Right cardiac atrium (tissue), 5 donors: ENCODE measurements at places on chromosomes 13 and 19. TPM values are rescaled to one million over a fixed set of nuclear protein-coding genes. Genes with fewer than 3 reads are reported as not detected.

Gene ZNF569
- 4.7 TPM for total RNA-seq

Gene NLRP11
- total RNA-seq: not detected

Gene APC2
- total RNA-seq: 0.45 TPM

Gene MUC16
- not detected for total RNA-seq

Gene ZNF726
- total RNA-seq: 0.17 TPM

Gene ZNF470
- 4.8 TPM for total RNA-seq

Gene PRR19
- 0.26 TPM for total RNA-seq

Gene PSPN
- total RNA-seq: 0.92 TPM

Gene LILRA1
- total RNA-seq: 0.64 TPM

DNA sequence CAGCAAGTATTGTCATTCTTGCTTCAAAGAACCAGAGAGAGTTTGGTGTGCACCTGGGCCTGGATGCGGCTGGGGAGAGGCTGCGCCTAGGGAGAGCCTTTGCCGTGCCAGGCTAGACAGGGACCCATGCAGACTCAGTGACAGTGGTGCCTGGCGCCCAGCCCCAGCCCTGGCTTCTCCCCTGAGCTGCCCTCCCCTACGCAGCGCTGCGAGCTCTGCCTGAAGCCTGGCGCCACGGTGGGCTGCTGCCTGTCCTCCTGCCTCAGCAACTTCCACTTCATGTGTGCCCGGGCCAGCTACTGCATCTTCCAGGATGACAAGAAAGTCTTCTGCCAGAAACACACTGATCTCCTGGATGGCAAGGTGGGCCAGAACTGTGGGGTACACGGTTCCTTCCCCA is 12.0 kb downstream of the KMT2B start:
- peak; percentile 10 for DNase-seq

GRCh38 chr13:105897575-105897974 is 637.9 kb downstream of the EFNB2 start:
- no peak for DNase-seq

DNA sequence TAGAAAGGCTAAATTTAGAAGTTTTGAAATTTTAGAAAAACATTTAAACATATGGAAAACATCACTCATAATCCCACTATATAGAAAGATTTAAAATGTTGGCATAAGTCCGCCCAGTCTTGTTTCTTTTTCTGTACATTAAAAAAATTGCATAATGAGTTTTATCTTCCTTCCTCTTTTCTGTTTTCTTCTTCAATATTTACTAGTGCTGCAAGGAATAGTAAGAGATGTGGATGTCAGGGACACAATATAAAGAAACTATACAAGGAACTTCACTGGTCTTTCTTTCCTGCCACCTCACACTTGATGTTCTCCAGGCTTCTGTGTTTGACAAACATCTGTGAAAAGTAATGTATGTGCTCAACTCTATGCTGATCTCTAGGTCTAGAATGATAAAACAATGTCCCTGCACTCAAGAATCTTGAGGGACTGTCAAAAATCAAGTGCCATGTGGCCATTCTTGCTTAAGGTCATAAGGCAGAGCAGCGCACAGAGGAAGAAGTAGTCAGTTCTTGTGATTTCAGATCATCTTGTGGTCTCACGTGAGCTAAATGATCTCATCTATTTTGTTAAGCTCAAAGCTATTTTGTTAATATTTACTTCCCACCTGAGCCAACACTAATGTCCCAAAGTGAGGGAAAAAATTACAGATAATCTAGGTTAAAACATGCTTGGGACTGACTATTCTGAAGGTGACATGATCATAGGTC is 186.9 kb upstream of the OBI1 start:
- no peak for DNase-seq

DNA sequence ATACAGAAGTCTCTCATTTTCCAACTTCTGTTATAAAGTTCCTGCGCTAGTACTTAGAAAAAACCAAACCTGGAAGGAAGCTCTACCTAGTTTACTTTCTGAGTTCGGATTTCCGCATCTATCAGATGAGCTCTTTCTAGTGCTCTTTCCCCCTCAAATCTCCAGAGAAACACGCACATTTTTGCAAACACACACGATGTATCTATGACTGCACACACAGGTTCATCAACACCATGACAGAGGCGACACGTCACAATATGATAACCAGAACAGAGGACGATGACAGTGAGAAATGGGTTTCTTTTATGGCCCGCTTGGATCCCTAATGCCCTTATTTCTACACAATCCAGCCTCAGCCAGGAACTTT is 629 bp upstream of the LRRC63 start:
- DNase-seq: no peak

DNA sequence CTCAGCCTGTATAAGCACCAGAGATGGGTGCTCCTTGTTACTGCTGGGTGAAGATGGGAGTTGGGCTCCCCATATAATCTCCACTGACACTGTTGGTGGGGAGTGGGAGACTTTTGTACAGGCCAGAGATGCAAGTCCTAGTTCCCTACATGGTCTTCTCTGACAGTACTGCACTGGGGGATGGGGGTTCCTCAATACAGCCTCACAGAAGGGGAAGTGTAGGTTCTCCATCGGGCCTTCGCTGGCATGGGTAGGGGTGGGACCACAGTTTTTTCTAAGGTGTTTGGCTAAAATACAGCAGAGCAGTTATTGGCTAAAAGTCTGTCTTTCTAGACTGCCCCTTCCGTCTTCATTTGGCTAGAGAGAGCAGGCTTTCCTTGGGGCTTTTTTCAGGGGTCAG is 167.2 kb upstream of the SERP2 start:
- DNase-seq: no peak

- DNase-seq: no peak
These were observed 14.1 kb downstream of the BRD4 start for GRCh38 chr19:15318241-15318691.

DNA sequence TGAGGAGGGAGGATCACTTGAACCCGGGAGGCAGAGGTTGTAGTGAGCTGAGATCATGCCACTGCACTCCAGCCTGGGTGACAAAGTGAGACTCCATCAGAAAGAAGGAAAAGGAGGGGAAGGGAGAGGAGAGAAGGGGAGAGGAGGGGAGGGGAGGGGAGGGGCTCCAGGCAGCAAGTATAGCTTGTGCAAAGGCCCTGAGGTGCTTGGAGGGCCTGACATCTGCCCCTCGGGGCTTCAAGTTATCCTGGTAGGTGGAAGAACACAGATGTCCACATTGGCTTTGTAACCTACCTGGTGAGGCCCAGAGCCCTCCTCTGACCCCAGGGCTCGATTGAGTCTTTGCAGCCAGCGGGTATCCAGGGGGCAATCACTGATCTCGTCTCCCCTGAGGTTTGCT is 11.5 kb upstream of the ZNRF4 start:
- DNase-seq: no peak

GRCh38 chr13:75309981-75310580 is 171.9 kb downstream of the TBC1D4 start:
- DNase-seq: no peak

DNA sequence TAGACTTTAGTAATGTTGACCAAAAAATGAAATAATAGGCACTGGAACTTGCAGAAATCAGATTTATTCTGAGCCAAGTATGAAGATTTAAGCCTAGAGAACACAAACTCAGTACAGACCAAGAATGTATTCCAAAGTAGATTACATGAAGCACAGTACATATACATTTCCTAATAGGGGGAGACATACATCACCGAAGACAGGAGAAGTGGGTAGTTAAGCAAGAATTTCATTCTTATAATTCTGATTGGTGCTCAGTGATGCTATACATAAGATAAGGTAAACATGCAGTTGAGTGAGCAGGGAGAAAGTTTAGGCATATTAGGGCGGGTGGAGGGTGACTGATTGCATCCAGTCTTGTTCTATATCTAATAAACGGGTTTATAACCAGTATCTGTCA is 2218.8 kb downstream of the PCDH9 start:
- DNase-seq: no peak

GRCh38 chr19:31674503-31675192 is 325.4 kb upstream of the TSHZ3 start:
- DNase-seq: no peak

- DNase-seq: no peak
These were observed 2048.3 kb upstream of the PCDH20 start for GRCh38 chr13:63463782-63464610.

GRCh38 chr19:45293682-45294081 is 29.0 kb downstream of the CKM start:
- DNase-seq: peak; percentile 38

DNA sequence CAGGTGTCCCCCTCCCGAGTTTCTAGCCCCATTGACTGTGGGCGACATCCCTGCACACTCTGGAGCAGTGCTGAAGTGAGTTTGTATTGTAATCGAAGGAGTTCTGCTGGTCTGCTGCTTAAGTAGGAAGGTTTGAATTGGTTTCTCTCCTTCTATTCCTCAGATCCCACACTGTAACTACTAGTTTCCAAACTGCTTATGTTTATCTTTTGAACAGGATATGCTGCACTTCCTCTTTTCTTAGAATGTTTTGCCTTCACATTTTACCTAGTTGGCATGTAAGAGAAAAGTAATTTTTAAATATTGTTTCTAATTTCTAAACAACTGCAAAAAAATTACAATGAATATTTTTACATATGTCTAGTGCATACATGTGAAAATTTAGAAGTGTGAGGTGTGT is 511.8 kb downstream of the KLF12 start:
- no peak for DNase-seq

DNA sequence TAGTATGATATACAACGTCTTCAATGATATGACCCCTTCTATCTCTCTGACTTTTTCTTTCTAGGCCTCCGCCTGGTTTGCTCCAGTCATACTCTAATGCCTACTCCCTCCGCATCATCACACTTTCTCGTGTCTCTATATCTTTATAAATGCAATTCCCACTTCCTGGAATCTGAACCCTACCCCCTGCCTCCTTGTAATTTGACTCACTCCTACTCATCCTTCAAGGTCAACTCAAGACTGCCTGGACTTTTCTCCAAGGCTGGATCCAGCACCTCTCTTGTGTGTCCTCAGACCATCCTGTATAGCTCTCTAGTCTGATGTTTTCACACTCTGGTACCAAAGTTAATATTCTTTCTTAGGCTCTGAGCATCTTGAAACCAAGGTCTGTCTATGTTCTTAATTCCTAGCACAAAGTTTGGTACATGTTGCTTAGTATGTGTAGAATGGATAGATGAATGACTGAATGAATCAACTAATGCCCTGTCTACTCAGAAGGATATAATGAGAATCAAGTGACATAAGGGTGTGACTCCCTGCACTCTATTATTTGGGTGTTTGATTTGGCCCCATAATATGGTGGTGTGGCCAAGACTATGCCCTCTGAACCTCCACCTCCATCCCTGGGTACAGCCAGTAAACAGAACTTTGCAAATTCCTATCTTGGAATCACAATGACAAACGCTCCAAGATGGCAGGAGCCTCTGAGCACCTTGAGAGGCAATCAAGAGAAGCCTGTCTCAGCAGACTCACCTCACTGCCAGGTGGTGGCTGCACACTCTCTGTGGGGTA is 74.3 kb upstream of the SERP2 start:
- DNase-seq: no peak

DNA sequence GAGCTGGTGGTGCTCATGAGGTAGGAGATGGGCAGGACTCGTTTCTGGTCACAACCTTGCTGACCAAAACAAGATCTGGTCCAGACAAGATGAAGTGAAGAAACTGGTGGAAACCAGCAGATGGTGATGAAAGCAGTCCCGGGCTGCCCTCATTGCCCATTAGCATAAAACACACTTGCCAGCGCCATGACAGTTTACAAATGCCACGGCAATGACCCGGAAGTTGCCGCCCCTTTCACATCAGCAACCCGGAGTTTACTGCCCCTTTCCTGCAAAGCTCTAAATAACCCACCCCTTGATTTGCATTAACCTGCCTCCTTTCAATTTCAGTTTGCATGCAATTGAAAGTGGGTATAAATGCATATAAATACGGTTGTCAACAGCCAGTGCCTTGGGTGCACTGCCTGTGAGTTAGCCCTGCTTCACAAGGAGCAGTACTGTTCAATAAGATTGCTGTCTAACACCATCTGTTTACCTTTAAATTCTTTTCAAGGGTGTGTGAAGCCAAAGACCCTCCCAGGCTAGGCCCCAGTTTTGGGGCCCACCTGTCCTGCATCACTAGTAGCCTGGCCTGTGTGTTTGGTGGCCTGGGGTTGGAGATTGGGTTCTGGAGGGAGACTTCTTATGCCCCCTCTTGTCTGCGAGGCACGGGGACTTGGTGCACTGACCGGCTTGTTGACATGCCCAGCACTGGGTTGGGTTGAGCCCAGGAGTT is 38.8 kb downstream of the CHST8 start:
- no peak for DNase-seq

DNA sequence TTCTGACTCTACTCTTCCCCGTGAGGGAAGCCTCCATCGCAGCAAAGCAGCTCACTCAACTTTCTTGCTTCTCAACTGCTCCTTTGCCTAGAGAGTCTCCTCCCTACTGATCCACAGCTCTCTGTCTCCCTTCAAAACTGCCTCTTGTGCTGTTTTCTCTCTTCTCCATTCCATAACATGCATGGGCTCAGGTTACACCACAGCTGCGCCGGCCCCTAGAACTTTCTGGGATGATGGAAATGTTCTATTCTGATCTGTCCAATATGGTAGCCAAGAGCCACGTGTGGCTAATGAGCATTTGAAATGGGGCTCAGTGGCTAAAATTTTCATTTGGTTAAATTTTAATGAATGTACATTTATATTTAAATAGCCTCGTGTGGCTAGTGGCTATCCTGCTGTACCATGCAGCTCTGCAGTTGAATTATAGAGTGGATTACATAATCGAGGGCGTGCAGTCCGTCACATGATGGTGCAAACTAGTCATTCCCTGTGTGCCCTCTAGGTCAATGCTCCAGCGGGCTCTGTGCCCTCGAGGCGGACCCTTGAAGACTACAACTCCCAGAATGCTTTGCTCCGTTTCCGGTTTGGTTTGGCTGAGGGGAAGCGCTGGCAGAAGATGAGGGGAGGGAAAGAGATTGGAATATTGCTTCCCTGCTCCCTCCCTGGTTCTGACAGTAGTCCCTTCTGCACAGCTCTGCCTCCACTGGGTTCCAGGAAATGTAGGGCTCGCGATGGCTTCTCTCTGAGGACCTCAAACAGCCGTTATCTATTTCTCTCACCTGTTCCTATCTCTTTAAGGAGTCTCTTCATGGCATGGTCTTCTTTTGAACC is 109.8 kb downstream of the CACNA1A start:
- DNase-seq: peak; percentile 67

DNA sequence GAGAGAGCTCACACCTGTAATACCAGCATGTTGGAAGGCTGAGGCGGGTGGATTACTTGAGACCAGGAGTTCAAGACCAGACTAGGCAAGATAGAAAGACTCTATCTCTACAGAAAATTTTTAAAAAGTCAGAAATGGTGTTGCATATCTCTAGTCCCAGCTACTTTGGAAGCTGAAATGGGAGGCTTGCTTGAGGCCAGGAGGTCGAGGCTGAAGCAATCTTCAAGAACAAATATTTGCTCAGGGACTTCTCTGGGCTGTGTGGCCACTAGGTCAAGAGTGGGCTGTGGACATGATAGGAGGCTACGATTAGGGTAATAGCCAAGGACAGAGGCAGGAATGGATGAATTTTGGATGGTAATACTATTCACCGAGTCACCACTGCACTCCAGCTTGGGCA is 135.8 kb upstream of the PEG3 start:
- DNase-seq: no peak
